ENCODE measurements at places on chromosomes 2 and 18.

- no peak for ATAC-seq
Measured at GRCh38 chr2:11348209-11348749, 3.8 kb upstream of the ROCK2 start.

GRCh38 chr18:45962866-45963265, 4.3 kb downstream of the EPG5 start:
- ATAC-seq: peak; percentile 15

- ATAC-seq: no peak
Measured at GRCh38 chr2:152083202-152083875, 15.5 kb downstream of the CACNB4 start.

DNA sequence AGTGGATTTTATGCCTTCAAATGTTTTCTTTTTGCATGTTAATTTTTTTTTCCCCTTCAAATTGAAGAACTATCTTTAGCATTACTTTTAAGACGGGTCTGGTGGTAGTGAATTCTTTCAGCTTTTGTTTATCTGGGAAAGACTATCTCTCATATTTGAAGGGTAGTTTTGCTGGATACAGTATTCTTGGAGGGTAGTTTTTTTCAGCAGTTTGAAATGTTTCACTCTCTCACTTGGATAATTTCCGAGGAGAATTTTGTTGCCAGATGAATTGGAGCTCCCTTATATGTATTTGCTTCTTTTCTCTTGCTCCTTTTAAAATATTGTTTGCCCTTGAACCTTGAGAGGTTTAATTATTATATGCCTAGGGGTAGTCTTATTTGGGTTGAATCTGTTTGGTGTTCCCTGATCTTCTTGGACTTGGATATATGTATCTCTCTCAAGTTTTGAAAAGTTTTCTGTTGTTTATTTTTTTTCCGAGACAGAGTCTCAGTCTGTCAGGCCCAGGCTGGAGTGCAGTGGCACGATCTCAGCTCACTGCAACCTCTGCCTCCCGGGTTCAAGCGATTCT, 15.5 kb downstream of the TTLL4 start:
- no peak for ATAC-seq

GRCh38 chr2:10048501-10049171, 5.3 kb downstream of the KLF11 start:
- ATAC-seq: no peak

GRCh38 chr2:67871686-67872412, 191.0 kb downstream of the C1D start:
- no peak for ATAC-seq

DNA sequence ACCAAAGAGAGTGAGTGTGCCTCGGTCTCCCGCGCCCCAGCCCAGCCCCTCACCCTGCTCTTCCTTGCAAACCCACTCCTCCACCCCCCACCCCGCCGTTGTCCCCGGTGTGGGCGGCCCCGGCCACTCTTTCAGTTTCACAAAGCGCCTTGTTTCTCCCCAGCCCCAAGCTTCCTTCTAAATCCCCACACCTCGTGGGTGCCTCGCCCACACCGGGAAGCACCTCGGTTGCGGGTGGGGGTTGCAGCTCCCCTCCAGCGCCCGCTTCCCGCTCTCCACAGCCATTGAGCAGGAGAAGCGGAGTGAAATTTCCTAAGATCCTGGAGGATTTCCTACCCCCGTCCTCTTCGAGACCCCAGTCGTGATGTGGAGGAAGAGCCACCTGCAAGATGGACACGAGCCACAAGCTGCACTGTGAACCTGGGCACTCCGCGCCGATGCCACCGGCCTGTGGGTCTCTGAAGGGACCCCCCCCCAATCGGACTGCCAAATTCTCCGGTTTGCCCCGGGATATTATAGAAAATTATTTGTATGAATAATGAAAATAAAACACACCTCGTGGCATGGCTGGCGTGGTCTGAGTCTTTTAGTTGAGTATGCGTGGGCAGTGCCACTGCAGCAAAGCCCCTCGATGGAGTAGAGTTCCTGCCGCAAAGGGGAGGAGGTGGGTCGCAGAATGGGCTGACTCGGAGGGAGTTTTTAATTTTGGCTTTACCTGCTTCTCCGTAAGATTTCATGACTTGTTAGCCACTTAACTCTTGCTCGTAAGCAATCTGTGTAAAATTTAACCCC, 848 bp downstream of the TMSB10 start:
- peak; percentile 4 for ATAC-seq

Data from activated CD4-positive, CD25-positive, alpha-beta regulatory T cell treated with anti-CD3 and anti-CD28 coated beads, Interleukin-2, amount 50 U/mL, for 24 hours (primary cell).